Panc1 (cell line): ENCODE measurements at places on chromosomes 13 and 19.

- H3K27ac ChIP-seq = peak within 1 kb of the TSS; percentile 74
- H3K4me3 ChIP-seq = peak within 1 kb of the TSS; percentile 66
- H3K4me1 ChIP-seq = peaks cover 24% of the 10 kb centered on the region
- no peaks in the 10 kb centered on the region for H3K27me3 ChIP-seq
- no peaks in the 10 kb centered on the region for H3K36me3 ChIP-seq
These were observed at the start of gene TSC22D1 for GRCh38 chr13:44575741-44576350. Gene TSC22D1, minus strand, starts transcription at chr13:44576330. Its CDS starts 256 bp downstream, at chr13:44576074.

DNA sequence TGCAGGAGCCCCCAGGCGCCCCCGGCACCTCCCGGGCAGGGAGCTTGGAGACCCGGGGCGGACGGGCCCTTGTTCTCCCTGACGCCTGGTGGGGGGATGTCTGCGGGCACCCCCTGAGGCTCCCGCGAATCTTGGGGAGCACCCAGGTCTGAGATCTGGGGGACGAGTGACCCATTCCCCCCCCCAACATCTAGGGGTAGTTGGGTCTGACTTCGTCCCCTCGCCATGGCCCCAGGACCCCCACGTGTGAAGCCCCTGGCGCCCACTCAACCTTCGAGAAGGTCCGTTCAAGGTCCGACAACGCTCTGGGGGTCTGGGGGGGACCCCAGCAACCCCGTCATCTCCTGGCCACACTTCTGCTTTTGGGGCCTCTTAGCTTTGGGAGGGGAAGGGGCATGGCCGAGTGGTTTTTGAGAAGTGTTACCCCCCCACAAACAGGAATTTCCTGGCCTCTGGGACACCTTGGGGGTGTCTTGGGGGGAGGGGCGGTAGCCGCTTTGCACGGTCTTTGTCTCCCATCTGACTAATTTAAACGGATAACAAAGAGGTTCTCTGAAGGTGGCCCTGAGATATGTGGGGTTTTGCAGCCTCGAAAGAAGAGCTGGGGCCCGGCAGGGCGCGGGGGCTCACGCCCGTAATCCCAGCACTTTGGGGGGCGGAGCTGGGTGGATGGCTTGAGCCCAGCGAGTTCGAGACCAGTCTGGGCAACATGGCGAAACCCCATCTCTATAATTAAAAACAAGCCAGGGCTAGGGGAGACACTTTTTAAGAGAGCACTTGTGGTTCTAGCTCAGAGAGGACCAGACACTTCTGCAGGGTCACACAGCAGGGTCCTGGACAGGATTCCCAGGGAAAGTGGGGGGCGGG, 608 bp downstream of the CNN2 start:
- H3K4me1 ChIP-seq = peaks cover 8% of the 10 kb centered on the region
- no peaks in the 10 kb centered on the region for H3K27me3 ChIP-seq
- peak overlapping the region; percentile 94 for H3K27ac ChIP-seq
- peak overlapping the region; percentile 82 for H3K4me3 ChIP-seq
- peaks cover 9% of the 10 kb centered on the region; the same call in 1 of the 2 replicates for H3K36me3 ChIP-seq
- no peak for DNase-seq

DNA sequence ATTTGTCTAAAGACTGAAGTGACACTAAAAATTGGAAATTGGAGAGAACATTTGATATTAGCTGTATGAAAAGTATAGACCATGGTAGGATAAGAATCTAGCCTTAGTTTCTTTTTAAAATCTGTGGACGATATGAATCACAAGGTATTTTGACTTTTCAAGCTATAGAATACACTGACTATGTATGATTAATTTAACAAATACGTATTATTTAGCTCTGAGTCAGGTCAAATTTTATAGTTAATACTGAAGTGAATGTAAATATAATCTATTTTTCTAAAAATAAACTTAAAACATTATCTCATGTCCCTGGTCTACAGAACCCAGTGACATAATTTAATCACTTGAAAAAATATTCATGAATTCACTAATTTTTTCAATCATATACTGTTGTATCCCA, 795.6 kb upstream of the SLITRK1 start:
- H3K4me3 ChIP-seq = no peak overlapping the region
- no peaks in the 10 kb centered on the region for H3K27me3 ChIP-seq
- H3K27ac ChIP-seq = no peak overlapping the region
- no peaks in the 10 kb centered on the region for H3K36me3 ChIP-seq

GRCh38 chr13:40547591-40548315, 118.7 kb downstream of the FOXO1 start:
- DNase-seq = no peak
- no peaks in the 10 kb centered on the region for H3K27me3 ChIP-seq
- H3K36me3 ChIP-seq = no peaks in the 10 kb centered on the region
- H3K27ac ChIP-seq = no peak overlapping the region
- no peaks in the 10 kb centered on the region for H3K4me1 ChIP-seq
- no peak overlapping the region for H3K4me3 ChIP-seq

DNA sequence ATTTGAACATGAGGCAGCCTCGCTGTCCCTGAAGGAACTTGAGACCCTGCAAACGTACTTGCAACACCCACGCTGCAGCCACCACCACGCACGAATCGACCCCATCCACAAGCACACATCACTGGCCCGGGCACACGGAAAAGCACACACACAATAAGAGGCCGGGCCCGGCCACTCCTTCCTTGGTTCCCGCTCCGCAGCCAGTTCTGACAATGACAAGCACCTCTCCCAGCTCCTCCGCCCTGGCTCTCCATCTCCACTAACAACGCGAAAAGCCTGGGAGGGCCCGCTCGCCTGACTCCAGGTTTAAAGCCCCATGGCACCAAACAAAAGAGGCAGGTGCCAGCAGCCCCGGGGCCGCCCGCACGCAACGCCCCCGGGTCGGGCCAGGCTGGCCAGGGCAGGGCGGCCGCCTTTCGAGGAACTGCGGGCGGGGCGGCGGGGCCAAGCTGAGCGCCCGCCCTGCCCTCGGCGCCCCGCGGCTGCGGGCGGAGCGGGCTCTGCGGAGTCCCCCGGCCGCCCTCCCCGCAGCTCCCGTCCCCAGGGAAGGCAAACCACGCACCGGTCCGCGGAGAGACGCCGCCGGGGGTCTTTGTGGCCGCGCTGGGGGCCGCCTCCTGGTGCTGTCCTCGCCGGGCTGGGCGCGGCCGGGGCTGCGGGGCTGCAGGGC, 495 bp downstream of the DCLK1 start:
- no peak overlapping the region for H3K4me3 ChIP-seq
- no peaks in the 10 kb centered on the region for H3K27me3 ChIP-seq
- H3K4me1 ChIP-seq = no peaks in the 10 kb centered on the region
- H3K27ac ChIP-seq = no peak overlapping the region
- DNase-seq = no peak

DNA sequence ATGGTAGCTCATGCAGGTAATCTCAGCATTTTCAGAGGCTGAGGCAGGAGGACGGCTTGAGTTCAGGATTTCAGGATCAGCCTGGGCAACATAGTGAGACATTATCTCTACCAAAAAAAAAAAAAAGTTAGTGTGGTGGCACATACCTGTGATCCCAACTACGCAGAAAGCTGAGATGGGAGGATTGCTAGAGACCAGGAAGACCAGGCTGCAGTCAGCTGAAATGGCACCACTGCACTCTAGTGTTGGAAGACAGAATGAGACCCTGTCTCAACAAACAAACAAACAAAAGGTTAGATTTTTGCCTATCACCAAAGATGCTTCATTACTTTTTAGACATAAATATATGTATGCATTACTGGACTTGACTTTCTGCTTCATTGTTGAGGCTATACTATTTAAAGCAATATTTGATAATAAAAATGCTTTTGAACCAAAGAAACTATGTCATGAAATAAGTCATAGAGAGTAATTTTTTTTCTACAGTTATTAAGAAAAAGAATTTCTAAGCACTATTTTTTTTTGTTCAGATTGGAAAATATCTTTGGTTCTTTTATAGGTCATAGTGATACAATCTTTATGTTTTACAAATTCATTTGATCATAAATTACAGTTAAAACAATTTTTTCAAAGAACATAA, 1180.1 kb upstream of the ATXN8OS start:
- peak; percentile 38 for DNase-seq
- H3K27ac ChIP-seq = no peak overlapping the region
- no peak overlapping the region for H3K4me3 ChIP-seq
- no peaks in the 10 kb centered on the region for H3K27me3 ChIP-seq
- H3K36me3 ChIP-seq = no peaks in the 10 kb centered on the region

DNA sequence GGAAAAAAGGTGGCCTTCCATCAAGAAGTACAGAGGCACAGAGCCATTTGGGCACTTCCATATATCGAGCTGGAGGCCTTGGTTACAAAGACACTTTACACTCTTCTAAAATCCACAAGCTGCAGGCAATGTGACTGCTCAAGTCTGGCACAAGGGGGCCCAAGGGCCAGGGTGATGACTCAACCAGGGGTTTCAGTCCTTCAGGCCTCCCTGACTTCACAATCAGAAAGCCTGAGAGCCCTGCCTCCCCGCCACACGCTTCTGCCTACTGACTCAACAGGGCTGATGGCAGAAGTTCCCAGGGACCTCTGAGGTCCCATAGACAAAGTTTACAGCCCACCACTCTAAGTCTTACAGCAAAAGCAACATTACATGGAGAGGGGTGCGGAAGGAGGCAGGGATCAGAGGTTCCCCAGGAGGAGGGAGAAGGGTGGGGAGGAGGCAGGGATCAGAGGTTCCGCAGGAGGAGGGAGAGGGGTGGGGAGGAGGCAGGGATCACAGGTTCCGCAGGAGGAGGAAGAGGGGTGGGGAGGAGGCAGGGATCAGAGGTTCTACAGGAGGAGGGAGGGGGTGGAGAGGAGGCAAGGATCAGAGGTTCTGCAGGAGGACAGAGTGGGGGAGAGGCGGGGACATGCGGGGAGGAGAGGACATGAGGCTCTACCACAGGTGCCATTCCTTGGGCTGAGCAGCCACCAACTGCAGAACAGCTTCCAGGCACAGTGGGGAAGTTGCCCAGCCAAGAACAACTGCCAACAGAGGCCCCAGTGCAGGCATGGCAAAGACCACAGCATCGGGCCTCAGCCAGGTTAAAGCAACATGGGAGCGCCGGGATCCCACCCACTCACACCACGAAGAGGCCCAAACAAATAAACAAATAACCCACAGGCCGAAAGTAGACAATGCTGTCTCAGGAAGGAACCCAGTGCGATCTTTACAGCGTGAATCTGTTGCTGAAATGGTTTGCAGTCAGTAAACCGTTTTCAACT, 52.0 kb downstream of the SLC7A1 start:
- no peaks in the 10 kb centered on the region for H3K4me1 ChIP-seq
- no peak overlapping the region for H3K27ac ChIP-seq
- no peaks in the 10 kb centered on the region for H3K36me3 ChIP-seq
